ENCODE measurements at places on chromosomes 4 and X.

GRCh38 chr4:176999935-177000543 is 207.3 kb upstream of the VEGFC start:
- no peak for DNase-seq

DNA sequence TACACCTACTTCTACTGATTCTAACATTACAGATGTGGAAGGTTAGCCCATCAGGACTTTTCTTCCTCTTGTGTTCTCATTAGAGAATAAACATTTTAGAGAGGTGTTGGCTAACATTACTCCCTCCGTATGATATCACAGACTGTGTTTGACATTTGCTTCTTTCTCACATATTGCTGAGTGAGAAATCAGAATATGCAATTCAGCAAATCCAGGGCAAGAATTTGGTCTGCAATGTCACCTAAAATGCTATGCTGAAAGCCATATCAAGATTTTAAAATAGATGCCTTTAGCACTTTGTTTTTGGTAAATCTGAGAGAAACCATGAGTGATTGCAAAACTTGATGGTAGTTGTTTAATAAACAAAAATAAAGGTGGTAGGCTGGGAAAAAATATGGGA is 319.1 kb downstream of the C4orf33 start:
- DNase-seq: no peak

- DNase-seq: peak; percentile 23
These were observed 14.1 kb downstream of the RAB40AL start for GRCh38 chrX:102950908-102951866.

DNA sequence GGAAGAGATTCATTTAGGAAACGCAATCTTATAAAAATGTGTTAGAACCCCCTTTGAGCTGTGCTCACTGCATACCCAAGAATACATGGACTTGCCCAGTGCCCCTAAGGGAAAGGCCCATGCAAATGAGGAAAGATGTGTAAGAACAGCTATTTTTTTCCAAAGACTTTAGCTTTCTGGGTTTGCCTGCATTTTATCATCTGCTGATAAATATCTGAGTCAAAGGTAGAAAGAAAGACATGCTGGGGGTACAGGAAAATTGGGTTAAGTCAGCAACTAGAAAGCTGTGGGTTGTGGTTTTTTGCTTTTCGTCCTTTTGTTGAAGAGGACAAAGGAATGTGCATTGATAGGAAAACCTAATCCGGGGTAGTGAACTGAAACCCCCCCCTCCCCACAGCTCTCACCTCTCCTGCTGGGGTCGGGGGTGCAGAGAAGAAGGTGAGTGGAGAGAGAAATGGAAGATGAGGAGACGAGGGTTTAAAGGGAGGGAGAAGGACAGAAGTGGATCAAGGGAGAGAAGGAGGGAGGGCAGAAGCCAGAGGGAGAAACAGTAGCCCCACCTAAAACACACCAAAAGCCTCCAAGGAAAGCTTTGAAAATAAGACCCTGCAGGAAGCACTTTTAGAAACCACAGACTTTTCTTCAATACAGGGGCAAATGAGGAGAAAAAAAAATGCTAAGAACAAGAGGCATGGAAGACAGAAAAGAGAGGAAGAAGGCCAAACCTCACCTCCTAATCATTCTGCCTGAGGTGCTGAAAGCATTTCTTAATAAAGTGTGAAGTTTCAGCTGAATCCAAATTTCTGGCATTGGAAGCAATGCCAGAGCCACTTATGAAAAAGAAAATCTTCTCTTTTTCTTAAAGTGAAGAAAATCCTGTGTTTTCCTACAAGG is 49.3 kb downstream of the KDR start:
- no peak for DNase-seq

DNA sequence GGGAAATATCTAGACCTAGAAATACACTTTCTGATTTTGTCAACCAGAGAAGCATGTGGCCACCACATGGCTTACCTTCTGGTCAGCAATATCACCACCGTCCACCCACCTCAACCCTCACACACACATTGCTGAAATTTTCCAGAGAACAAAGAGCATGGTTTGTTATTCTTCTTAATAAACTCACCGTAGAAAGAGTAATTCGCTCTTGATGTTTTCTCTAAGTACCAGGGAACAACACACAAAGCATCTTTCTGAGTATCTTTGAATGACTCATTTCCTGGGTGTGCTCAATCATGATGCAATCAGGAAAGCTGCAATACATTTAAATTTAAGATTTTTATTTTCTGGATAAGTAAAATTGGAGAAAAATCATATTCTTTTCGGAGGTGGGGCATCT is 24.7 kb upstream of the LRAT start:
- no peak for DNase-seq

GRCh38 chr4:150938417-150938816 is 76.7 kb downstream of the LRBA start:
- DNase-seq: no peak

DNA sequence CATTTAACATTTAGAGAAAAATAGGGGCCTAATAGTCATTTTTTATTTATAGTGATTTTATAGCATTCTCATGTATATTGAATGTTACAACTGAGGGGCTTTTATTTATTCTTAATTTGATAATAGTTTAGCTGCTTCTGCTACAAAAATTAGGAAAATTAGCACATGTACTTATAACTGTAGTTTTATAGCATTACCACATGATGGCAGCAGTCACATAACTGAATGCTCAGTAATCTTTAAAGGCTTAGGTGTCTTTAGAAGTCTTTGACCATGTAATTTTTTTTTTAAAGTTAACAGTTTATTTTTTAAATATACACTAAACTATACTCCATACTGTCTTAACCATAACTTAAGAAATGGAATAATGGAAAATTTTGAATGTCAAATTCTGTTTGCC is 136.6 kb downstream of the STAG2 start:
- no peak for DNase-seq

DNA sequence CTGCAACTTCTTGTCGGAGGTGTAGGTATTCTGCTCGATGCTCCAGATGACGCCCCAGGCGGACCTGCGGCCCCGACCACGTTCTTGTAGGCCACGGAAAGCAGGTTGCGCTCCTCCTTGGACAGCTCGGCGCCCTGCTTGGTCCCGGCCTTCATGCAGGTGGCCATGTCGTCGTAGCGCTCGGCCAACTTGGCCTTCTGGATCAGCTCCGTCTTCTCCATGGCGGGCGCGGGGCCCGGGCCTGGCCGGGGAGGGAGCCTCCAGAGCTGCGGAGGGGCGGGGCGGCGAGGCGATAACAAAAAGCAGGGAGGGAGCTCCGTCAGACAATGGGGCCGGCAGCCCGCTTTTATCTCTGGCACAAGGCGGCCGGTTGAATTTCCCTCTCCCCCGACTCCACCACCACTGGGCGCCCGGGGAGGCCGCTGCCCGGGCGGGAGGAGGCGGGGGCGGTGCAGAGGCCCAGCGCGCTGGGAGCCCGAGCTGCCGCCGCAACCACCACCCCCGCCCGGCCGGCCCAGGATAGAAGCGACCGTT is 28.3 kb upstream of the DRP2 start:
- DNase-seq: no peak

DNA sequence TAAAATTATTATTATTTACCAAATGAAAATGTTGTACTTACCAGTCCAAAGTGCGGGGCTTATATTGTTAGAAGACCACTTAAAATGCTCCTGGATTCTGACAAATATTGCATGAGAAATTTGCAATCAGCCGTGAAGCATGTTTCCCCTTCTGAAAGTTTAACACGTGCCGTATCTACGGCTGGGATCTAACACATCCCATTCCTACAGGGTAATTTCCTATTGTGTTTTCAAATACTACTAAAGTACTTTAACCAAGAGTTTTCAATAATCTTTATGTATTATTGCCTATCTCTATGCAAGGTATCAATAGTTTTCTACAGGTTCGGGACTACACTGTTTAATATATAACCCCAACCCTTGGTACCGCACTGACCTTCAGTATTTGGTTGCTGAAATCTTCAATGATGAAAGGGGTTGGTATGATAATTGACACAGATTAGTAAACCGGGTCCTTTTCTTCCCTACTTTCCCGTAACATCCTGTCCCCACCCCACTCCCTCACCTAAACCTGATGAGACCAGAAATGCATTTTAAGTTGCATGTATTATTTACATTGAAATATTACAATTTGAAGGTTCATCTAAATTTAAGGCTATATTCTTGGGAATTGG is 795 bp upstream of the BRWD3 start:
- DNase-seq: no peak

- DNase-seq: no peak
These were observed 25.3 kb downstream of the ARHGAP24 start for GRCh38 chr4:85500110-85500867.

- DNase-seq: no peak
These were observed 4.6 kb downstream of the TMEM255A start for GRCh38 chrX:120306630-120307029.

- DNase-seq: no peak
These were observed 50.8 kb downstream of the ANAPC4 start for GRCh38 chr4:25427871-25428270.

DNA sequence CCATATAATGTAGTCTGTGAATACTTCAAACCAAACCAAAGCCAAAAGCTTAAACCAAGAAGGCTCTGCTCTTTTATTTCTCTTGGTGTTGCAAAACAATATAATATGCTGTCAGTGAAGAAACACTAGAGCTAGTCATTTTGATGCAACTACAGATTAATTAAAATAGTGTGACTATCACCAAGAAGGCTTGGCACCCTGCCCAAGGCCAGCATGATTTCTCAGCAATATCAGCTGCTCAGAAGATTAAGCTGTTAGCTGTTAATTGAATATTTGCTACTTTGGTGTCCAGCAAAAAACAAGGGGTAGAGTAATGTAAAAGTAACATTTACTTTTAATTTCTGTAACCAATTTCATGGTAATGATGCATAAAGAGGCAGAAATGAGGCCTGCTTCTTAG is 104.9 kb upstream of the PRPS2 start:
- no peak for DNase-seq

DNA sequence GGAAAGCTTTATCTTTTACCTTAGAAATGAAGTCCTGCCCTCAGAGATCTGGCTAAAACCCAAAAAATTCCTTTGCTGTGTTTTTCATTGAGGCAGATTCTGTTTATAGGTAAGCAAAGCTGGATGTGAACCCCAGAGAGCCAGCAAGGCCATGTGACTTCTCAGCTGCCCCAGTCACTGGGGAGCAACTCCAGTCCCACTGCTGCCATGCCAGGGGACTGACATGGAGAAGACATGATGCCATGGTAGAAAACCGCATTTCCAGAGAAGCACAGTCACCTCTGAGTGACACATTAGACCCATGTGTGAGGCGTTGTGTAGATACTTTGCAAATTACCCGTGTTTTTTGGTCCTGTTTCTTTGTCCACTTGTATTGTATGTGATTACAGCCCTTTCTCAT is 45.4 kb downstream of the PTTG2 start:
- no peak for DNase-seq

DNA sequence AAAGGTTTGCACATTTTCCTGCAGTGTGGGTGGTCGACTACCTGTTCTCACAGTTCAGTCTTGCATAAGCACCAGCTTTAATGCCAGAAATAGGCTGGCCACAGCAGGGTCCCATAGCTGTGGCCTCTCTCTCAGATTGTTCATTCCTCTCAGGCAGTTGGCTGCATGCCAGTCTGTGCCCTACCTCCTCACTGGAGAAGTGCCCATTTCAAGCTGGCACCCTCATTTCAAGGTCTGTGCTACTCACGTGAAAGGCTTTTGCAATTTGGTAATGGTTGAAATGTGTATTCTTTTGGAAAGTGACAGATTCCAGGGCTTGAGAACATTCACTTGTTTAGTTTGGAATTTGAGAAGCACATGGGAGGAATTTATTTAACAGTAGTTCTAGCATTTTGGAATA is 28.9 kb upstream of the MTMR1 start:
- DNase-seq: no peak

DNA sequence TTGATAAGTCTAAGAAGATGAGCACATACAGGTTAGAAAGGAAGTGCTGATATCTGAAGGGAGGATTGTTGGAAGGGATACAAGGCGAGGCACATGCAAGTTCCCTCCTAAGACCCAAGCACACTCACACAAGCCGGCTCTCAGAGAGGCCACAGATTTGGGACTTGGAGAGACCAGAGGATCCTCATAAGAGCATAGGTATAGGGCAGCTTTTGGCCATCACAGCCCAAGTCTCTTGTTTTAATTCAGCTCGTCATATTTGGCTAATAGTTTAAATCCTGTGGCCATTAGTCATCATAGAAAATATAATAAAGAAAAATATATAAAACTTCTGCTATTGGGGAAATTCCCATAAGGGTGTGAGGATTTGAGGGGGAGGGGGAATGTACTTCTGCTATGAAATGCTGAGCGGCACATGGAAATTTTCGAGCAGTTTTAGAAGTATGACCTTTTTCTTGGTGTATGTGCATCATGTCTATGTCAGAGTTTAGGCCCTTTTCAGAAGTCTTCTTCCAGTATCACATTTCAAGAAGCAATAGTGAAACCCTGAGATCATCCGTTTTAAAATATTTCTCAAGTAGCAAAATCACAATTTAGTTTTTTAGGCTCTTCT is 97.7 kb downstream of the NFKB1 start:
- DNase-seq: no peak

DNA sequence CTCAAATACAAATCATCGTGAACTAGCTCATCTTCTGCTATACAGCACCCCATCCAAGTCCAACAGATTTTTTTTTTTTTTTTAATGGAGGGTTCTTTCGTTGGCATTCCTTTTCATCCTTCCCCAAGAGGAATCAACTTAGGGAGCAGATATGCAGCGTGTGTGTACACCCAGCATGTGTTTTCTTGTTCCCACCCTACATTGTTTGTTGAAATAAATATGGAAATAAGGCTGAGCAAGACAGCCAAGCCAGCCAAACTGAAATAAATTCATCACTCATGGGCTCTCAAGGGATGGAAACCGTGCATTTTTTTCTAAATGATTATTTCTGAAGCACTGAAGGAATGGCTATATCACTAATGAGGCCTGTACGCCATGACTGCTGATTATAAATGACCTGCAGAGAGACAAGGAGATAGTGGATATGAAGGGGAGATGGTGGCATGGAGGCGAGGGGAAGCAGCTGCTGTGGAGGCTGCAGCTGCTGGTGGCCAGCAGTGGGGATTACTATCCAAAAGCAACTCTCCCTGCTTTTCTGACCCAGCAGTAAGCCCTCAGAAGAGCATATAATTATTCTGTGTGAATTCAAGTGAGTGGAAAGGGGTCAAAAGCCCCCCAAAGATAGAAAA is 173.9 kb downstream of the MGST2 start:
- DNase-seq: no peak

DNA sequence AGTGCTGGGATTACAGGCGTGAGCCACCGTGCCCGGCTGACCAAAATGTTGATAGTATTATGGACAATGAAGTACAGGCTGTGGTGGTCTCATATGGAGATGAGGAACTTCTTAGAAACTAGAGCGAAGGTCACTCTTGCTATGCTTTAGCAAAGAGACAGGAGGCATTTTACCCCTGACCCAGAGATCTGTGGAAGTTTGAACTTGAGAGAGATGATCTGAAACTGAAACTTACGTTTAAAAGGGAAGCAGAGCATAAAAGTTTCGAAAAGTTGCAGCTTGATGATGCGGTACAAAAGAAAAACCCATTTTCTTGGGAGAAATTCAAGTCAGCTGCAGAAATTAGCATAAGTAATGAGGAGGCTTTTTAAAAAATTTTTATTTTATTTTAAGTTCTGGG is 8.5 kb upstream of the CTAG2 start:
- DNase-seq: no peak

- DNase-seq: no peak
These were observed 130.2 kb downstream of the ENOX2 start for GRCh38 chrX:130772776-130773143.
